Natural killer cell (primary cell): ENCODE measurements at places on chromosomes 4 and X.

DNA sequence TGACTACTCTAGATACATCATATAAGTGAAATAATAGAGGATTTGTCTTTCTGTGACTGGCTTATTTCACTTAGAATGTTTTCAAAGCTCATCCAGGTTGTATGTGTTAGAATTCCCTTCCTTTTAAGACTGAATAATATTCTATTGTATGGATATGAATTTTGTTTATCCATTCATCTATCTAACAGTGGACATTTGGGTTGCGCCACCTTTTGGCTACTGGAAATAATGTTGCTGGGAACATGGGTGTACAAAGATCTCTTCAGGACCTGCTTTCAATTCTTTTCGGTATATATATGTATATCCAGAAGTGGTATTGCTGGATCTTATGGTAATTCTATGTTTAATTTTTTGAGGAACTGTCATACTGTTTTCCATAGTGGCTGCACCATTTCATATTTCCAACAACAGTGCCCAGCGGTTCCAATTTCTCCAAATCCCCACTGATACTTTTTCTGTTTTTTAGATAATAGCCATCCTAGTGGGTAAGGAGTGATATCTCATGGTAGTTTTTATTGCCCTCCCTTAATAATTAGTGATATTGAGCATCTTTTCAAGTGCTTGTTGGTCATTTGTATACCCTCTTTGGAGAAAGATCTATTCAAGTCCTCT, 3.4 kb upstream of the SCD5 start:
- DNase-seq: no peak

DNA sequence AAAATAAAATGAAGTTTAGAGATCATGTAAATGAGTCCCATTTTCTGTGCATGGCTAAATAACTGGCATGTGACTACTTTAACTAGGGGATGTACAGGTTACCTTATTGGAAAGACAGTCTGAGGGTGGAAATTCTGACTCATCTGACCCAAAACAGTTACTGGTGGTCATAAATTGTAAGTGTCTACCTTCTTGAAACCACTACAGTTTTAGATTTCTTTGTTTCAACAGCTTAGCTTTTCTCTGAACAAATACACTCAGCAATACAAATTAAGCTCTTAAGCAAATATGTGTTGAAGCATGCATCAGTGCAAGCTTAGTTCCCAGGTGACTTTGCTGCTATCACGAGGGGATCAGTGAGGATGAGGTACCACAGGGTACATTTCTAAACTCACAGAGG, 60.7 kb upstream of the PGM2 start:
- DNase-seq: no peak

GRCh38 chr4:101418055-101418454, 70.7 kb upstream of the PPP3CA start:
- peak; percentile 58 for DNase-seq

DNA sequence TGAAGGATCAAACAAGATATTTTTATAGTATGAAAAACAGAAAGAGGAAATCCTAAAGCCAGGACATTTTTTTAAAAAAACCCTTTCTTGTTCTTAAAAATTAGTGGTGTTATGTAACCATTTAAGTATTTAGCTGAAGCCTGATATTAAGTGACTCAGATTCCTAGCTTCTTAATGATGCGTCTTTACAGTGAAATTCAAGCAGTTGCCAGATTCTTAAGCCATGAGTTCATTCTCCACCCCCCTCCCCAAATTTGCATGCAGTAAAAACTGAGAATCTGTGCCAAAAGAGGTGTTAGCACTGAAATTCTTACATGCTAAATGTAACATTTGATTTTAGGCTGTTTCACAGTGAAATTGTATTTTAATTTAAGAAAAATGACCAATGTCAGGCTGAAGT, 180.8 kb downstream of the RAPGEF2 start:
- no peak for DNase-seq

DNA sequence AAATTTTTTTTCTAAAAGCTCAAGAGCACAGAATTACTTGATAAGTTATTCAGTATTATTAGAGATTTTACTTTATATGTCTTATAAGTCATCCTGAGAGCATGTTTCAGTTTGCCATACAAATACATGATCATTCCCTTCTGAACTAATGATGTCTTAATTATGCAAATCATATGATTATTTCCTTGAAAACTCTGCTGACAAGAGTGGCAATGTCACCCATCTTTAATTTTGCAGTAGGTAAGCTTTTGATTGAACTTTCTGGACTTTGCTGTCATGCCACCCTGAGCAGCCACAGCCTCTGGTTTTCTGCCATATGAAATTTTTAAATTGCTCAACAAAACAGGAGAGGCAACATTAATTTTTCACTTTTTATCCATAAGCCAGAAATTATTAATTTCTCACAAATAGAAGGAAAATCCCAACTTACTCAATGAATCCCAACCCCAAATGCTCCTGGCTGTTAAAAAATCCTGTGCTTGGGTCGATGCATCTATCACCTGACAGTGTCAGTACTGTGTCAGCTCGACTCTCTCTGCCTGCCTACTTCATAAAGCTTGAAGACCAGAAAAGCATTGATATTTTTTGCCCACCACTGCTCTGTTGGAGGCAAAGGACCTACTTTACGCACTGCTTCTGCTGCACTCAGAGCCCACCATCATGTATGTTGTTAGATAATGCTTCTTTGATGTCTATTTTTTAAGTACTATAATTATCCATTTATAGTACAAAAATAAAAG, 11.6 kb upstream of the HADH start:
- no peak for DNase-seq
